Hematopoietic multipotent progenitor cell (in vitro differentiated cells): ENCODE measurements at places on chromosomes 1 and 21. TPM values are rescaled to one million over a fixed set of nuclear protein-coding genes. Genes with fewer than 3 reads are reported as not detected.

- DNase-seq, result no peak
These were observed 15.7 kb downstream of the GPR157 start for GRCh38 chr1:9112961-9113880.

DNA sequence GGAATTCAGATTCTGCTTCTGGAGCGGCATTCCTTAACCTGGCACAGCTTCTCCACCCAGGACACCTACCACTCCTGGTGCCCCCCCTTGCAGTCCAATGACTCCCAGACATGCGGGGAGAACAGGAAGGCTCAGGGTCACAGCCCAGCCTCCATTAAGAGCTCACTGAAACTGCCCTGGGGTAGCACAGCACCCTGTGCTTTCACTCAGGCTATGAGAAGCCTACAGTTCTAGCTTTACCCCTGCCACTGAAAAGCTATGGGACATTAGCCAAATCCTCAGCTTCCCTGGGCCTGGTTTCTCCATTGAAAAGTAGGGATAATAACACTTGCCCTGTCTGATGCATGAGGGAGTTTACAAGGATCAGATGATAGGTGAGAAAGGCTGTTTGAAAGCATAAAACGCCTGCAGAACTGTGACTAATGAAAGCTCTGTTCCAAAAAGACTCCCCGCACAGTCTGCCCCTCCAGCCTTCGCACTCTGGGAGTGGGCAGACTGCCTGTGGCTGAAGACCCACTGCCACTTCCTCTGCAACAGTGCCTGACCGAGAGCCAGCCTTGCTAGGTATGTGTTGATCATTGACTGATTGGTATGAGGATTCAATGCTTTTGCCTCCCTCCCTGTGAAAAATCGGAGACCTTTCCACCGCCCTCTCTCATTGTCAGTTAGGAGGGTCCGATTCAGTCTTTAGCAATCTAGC is 2.7 kb upstream of the CLDN19 start:
- DNase-seq, result no peak

GRCh38 chr1:205505076-205505729 is 734 bp downstream of the CDK18 start:
- no peak for DNase-seq

GRCh38 chr1:101769520-101769919 is 227.2 kb downstream of the OLFM3 start:
- peak; percentile 42 for DNase-seq

GRCh38 chr1:55640708-55641473 is 425.7 kb upstream of the USP24 start:
- DNase-seq, result peak; percentile 40

GRCh38 chr1:161066694-161067093 is 3.0 kb downstream of the ARHGAP30 start:
- no peak for DNase-seq

The C1orf53 gene
- total RNA-seq, result not detected

DNA sequence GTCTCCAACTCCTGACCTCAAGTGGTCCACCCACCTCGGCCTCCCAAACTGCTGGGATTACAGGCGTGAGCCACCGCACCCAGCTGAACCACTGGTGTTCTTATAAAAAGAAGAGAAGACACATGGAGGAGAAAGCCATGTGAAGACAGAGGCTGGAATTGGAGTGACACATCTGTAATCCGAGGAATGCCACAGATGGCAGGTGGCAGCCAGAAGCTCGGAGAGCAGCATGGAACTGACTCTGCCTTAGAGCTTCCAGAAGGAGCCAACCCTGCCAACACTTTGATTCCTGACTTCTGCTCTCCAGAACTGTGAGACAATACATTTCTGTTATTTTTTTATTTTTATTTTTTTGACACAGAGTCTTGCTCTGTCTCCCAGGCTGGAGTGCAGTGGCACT is 59.0 kb upstream of the ATP2B4 start:
- no peak for DNase-seq

DNA sequence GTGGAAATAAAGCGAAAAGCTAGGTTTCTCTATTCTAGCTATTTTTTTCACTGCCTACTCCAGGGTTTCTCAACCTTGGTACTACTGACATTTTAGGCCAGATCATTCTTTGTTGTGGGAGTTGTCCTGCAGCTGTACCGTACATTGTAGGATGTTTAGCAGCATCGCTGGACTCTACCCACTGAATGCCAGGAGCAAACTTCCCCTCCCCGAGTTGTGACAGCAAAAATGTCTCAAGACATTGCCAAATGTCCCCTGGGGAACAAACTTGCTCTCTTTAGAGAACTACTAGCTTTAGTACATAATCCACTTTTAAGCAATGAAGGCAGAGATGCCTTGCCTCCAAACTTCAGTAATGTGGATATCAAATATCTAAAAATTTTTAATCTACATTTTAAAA is 122.8 kb downstream of the PLPPR5 start:
- no peak for DNase-seq

DNA sequence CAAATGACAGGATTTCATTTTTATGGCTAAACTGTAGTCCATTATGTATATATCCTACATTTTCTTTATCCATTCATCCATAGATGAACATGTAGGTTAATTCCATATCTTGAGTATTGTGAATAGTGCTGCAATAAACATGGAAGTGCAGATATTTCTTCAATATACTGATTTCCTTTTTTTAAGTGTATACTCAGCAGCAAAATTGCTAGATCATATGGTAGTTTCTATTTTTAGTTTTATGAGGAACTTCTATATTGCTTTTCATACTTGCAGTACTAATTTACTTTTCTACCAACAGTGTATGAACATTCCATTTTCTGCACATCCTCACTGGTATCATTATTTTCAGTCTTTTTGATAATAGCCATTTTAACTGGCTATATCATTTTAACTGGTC is 30.1 kb downstream of the OR10J5 start:
- DNase-seq, result no peak

The KRTAP6-1 gene
- total RNA-seq, result not detected

The REN gene
- 8.3 TPM for total RNA-seq

DNA sequence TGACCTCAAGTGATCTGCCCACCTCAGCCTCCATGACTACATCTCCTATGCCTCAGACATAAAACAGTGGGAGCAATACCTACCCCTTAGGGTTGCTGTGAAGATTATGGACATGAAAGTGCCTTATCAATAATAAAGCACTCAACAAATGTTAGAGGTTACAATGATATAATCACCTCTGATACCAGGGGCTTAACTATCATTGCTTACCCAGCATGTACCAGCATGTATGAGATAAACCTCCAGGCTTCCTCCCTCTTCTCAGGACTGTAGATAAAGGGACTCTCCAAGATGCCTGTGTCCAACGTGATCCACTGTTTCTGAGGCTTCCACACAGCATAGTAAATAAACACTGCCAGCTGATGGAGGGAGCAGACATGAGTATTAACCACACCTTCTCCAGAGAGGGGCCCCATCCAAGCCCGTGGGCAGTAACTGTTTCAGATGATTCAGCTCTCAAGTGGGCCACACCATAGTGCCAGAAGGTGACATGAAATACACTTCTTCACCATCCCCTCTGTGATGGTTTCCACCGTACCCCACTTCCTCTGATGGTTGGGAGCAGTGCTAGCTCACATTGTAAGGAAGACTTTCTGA is 26.2 kb downstream of the RHBDL2 start:
- peak; percentile 33 for DNase-seq

GRCh38 chr1:225111000-225111399 is 181.5 kb downstream of the DNAH14 start:
- no peak for DNase-seq

GRCh38 chr1:23561076-23561812 is 1.9 kb upstream of the ID3 start:
- no peak for DNase-seq

- no peak for DNase-seq
These were observed 97.0 kb upstream of the GRIK3 start for GRCh38 chr1:37131281-37131680.

DNA sequence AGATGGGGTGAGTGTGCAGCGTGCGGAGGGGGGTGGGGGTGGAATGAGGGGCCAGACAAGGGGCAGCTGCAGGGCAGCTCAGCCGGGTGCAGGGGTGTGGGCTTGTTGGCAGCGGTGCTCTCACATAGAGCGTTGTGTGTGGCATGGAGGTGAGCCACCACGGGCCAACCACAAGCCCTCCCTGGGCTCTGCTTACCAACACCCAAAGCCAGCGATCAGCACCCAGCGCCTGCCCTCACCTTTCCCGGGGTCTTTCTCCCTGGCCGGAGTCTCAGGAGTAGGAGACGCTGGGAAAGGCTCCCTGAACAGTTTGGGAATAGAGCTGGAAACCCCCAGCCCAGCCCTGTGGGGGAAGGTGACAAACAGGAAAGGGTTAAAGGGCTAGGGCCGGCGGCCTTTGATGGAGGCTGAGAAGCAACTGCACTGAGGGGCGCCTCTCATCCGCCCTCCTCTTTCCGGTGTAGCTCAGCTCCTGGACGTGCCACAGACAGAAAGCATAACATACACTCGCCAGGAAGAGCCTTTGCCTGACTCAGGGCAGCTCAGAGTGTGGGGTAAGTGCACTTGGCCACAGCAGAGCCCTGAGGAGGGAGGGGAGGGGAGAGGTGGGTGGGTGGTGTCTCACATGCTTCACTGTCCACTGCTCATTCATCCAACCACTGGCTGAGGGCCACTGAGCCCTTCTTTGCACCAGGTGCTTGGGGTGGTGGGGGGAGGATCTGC is 577 bp downstream of the IKBKE start:
- no peak for DNase-seq

GRCh38 chr1:46735708-46736324 is 16.9 kb upstream of the EFCAB14 start:
- peak; percentile 75 for DNase-seq

The VSIG8 gene
- total RNA-seq, result not detected

The RNF187 gene
- 26.9 TPM for total RNA-seq

The SPRR4 gene
- not detected for total RNA-seq

The RUNX3 gene
- total RNA-seq, result 22.9 TPM

DNA sequence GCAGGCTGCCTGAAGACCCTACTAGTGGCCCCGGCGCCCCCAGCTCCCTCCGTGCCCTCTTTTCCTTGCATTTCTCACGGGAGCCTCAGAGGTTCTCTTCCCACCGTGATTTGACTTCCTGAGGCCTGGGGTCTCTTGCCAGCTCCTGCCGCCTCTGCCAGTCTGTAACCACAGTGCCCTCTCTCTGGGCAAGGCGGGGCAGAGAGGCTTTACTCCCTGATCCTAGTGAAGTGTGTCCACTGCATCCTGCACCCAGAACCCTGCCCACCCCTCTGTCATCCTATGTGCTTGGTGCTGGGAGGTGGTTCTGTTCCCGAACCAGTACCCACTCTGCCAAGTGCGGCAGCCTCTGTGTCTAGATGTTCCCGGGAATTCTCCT is 2.4 kb downstream of the ESPN start:
- DNase-seq, result no peak
